ENCODE measurements at places on chromosomes 2 and 18.

DNA sequence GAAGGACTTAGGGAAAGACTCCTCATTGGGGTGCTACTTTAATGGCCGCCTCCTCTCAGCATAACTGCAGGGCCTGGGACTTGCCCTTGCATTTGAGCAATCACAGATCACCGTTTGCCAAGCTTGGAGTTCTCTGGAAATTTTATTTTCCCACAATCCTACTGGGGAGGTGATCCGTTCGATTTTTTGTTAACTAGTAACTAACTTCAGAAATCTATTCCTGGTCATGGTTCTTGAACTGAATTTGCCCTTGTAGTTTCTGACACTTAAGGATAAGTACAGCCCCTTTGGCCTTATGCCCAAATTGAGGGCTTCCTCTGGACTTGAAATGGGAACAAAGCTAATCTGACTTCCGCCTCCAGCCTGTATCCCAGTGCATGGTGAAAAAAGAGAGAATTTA, 60.5 kb upstream of the ST3GAL5 start:
- no peak for DNase-seq

DNA sequence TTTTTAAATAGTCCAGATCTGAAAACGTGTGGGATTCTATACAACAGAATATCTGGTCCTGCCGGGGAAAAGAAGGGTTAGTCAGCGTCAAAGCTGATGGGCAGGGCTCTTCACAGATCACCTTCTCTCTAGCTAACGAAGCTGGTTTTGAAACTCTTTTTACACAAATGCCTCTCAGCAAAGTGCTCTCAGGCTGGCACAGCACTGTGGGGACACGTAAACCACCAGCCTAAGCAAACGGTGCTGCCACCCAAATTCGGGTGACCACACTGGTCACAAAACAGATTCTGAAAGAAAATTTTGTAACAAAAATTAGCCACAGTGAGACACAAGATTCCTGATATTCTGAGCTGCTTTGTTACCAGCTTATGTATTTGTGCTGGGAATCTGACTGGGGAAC, 53.1 kb upstream of the ARL5A start:
- DNase-seq: no peak

- DNase-seq: no peak
Observed at GRCh38 chr18:49656073-49656692, 94.3 kb downstream of the LIPG start.

- no peak for DNase-seq
Observed at GRCh38 chr2:182717816-182718215, 1.8 kb downstream of the DNAJC10 start.

DNA sequence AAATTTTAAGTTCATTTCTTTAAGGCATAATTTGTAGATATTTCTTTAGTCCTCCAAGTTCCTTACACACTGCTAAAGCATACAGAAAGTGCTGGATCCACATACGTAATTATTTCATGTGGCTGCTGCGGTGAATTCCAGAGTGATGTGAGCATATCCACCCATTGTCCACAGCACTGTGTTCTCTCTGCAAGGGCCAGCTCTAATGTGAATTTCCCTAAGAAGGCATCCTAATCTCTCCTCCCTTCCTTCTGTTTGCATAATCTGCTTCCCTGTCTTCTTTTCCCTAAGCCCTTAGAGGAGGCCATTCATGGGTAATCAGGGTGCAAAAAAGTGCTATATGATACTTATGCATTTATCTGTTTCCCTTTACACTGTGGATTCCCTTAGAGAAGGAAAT, 57.2 kb downstream of the COBLL1 start:
- no peak for DNase-seq

DNA sequence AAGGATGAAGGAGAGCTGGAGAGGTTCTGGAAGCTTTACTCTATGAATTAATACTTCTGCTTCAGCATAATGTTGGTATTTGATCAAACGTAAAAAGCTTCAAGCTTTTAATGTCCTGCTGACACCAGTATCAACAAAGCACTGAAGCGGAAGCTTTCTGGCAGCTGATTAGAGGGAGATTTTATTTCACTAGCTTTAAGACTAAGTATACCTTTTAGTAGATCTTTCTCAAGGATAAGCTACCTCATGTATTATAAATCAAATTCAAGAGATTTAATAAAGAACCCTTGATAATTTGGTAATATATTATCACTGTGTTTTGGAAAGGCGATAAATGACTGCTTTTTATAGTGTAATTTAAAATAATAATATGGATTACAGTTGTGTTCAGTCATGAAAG, 128.0 kb upstream of the CD302 start:
- no peak for DNase-seq

- DNase-seq: no peak
Observed at GRCh38 chr2:97719362-97720155, 6.2 kb downstream of the ZAP70 start.

GRCh38 chr2:58553937-58554336, 312.8 kb upstream of the FANCL start:
- DNase-seq: no peak

- DNase-seq: no peak
Observed at GRCh38 chr2:236915726-236916125, 170.0 kb upstream of the COPS8 start.

DNA sequence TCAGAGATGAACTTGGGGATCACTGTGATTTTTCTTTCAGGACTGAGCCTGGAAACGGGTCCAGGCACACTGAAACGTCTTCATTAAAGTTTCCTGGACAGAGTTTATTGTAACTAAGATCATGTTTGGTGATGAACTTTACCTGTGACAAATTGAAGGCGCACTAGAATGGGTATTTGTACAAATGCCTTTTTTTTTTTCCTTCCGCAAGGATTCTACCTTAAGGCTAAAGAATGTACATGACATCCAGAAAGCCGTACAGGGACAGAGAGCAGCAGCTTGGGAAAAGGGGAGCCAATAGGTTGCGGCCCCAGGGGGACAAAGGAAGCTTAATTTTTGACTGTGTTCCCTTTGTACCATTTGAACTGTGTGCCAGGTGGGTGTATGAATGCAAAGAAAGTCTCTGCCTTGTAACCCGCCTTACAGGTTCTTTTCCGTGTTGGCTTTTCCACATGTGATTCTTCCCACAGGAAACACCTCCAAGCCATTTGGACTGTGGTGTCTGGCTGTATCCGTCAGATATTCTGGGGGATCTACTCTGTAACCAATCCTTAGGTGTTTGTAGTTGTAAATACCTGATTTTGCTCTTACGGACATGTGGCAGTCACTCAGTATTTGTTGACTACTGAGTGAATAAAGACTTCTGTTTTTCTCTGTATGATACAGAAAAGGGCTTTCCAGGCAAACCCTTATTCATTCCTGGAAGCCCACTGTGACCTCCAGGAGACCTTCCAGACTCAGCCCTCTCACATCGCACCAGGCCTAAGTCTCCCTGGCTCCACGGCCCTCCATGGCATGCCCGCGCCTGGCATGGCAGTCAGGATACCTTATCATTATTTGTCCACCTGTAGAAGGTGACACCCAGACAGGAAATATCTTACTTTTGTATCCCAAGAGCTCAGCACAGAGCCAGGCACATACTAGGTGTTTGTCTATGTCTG, 1.1 kb downstream of the LRRFIP1 start:
- DNase-seq: no peak

- no peak for DNase-seq
Observed at GRCh38 chr2:182716650-182716979, 558 bp downstream of the DNAJC10 start.

DNA sequence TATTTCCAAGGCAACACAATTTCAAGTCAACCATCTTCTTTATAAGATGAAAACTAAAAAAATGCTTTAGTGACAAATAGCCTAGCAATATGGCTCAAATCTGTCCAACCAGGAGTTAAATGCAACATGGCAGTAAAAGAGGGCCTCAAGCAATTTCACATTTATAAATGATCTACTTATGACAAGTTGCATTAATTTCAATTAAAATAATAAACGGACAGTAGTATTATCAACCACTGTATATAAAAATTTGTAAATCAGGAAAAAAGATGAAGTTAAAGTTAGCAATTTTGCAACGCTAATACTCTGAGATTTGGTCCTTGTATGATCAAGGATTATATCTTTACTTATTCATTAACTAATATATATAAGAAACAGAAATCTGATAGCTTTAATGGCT, 19.3 kb downstream of the CCDC88A start:
- no peak for DNase-seq

- DNase-seq: no peak
Observed at GRCh38 chr2:159044804-159045286, 76.4 kb downstream of the TANC1 start.

DNA sequence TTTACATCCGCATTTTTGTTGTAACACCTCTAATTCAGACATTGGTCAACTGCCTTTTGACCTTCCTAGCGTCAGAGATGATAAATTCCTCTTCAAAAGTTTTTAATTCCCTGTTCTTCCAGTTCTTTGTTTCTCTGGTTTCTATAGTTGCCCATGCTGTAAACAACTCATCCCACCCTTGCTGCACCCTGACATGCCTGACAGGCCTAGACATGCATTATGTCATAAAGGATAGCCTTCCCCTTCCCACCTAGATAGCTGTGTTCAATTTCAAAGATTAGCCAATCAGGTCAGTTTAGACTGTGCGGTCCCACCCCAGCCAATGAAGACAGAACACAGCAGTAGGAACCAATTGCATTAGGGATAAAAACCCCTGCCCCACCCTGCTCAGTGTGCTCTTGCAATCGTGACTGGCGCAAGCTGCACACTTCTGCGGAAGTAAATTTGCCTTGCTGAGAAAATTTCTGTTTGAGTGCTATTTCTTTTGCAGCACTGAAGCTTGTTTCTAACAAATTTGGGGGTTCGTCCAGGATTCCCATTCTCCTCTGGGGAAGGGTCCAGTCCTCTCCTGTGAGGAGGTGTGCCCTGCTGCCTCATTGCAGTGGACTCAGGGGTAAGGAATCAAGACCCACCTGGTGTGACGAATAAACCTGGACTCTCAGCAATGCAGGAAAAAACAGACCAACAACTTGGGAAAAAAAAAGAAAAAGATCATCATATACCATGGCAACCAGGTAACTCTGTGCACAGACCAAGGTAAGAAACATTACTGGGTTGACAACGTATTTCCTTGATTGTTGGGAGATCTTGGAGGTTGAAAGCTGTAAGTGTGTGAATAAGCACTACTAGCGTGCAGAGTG, 9.1 kb upstream of the SAP130 start:
- no peak for DNase-seq

DNA sequence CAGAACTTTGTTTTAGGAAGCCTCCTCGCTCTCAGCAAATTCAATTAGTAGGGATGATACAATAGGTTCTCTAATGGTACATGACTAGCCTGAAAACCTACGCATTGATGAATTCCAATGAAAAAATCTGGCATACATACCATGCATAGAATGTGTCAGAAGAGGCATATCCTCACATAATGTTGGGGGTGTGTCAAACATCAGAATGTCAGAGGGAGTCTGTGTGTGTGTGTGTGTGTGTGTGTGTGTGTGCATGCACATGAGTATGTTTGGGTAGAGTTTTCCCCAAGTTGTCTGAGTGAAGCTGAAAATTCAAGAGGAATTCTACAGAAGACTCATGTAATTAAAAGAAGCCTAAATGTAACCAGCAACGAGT, 78.5 kb downstream of the FIGN start:
- DNase-seq: no peak

GRCh38 chr2:233901367-233901766, 15.8 kb upstream of the TRPM8 start:
- DNase-seq: no peak

DNA sequence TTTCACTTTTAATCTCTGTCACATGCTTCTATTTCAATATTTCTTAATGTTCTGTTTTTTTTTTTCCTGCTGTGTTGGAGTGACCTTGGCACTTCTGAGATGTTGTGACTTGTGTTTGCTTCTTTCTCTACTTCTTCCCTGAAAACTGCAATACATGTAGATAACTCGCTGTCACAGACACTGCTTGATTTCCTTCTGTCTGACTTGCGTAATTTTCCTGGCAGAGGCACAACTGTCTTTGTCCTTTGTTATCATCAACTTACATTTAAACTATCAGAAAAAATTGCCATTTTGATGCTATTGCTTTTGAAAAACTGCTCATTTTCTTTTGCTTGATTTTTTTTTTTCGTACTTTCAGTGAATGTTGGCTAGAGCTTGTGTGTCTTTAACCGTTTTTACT, 69.0 kb downstream of the BABAM2 start:
- DNase-seq: no peak

GRCh38 chr18:75981102-75981501, 513.9 kb downstream of the ZNF516 start:
- no peak for DNase-seq

DNA sequence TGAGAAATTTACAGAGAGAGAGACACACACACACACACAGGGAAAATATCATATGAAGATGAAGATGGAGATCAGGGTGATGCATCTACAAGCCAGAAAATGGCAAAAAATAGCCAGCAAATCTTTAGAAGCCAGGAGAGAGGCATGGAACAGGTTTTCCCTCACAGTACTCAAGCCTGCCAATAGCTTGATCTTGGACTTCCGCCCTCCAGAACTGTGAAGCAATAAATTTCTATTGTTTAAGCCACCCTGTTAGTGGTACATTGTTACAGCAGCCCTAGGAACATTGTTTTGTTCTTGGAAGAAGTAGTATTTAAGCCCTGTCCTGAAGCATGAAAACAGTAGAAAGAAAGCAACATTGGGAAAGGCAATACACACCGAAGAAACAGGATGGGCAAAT, 292.0 kb upstream of the LRP1B start:
- no peak for DNase-seq

DNA sequence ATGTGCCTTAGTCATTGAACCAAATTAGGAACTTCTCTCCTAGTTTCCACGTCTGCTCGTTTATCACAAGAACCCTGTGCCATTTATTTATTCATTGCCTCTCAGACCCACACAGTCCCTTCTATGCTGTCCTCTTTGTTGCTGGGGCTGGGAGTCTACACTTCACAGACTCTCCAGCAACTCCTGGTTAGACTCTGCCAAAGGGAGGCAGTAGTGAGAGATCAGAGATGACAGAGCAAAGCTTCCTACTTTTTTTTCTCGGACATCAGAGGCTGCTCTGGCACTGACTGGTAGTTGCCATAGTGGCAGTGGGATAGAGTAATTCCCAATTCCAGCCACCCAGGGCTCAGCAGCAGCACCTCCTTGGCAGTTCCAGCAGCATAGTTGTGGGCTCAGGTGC, 277.5 kb downstream of the BCL11A start:
- no peak for DNase-seq

DNA sequence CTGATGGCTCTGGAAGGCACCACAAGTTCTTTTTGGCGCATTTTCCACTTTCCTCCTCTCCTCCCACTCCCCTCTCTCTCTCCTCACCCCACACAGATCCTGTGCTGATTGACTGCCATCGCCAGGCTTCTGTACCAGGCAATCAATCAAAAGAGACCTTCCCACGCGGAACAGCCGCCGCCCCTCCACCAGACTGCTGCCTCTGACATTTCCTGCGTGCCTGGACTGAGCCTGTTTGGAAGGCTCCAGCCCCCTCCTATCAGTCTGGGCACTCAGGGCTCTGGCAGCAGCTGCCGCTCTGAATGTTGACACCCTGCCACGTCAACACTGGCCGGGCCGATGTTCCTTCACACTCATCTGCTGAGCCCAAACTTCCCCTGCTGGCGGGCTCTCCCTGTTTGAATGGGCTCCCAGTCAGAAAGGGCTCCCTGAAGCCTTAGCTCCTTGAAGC, 467.7 kb downstream of the EPHA4 start:
- no peak for DNase-seq
